ENCODE measurements at places on chromosomes 5 and 9.
A peak's percentile ranks its signal among the peaks of the same experiment; 100 is the strongest.

- no peak for DNase-seq
Measured at GRCh38 chr5:71629950-71630349, 42.8 kb downstream of the MCCC2 start.

DNA sequence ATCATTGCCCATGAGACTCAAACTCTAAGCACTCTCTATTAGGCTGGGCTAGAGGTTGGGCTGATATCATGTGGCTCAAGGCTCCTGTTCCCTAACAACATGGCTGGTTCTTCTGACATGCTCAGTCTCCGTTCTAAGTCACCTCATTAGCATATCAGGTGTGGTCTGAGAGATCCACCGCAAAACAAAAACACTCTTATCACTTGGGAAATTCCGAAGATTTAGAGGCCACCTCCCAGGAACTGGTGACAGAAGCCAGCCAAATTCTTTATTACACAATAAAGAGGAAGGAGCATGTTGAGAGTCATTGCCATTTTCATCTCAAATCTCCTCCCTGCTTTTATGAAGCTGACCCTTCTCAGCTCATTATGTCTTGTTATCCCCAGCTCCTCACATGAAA lies 107.6 kb downstream of the MSX2 start:
- no peak for DNase-seq

- DNase-seq, result no peak
Measured at GRCh38 chr5:39461007-39461682, 36.4 kb upstream of the DAB2 start.

- DNase-seq, result no peak
Measured at GRCh38 chr5:132684922-132685720, 11.3 kb downstream of the IL4 start.

- DNase-seq, result no peak
Measured at GRCh38 chr9:12712532-12712931, 19.3 kb downstream of the TYRP1 start.

GRCh38 chr5:103435136-103435889 lies 127.3 kb downstream of the NUDT12 start:
- DNase-seq, result no peak

DNA sequence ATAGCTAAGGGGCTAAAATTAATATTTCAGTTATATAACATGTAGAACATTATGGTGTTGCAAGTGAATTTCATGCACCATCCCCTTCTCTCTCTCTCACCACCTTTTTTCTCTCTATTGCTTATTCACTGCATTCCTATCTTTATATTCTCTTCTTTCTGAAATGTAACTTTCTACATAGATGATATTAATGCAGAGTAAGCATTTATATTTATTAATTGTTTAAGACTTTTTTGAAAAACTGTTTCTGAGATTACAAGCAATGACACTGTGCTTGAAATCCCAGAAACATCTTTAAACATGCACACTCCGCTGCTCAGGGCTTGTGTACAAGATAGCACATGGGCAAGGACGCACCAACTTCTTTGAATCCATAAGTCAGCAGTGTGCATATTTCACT lies 567.7 kb upstream of the SGCD start:
- DNase-seq, result no peak

GRCh38 chr9:105438141-105438806 lies 9.6 kb upstream of the FSD1L start:
- DNase-seq, result no peak

DNA sequence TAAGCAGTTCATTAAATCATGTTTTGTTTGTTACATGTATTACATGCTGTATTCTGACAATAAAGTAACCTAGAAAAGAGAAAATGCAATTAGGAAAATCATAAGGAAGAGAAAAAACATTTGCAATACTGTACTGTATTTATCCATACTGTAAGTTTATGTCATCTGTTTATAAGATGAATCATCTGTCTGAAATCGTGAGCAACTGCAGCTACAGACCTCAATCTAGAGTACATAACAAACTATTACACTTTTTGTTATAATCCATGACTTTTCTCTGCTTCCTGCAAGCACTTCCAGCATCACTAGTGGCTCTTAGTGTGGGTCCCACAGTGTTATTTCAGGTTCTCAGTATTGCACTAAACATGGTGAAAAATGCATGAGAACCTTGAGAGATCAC lies 144.4 kb upstream of the NR4A3 start:
- no peak for DNase-seq

DNA sequence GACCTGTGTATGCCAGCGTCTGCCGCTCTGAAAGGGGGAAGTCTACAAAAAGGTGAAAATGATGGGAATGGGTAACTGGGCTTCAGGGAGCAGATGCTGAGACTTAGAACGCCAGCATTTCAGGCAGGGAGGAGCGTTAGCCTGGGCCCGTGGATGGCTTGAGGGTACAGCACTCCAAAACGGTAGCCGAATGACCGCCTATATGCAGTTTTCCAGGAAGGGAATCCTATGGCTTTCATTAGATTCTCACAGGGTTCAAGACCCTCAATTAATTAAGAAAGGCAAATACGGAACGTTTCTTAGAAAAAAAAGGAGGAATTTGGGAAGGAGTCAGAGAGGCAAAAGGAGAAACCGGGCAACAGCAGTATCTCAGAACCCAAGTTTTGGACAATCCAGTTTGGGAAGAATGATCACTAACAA lies 639 bp downstream of the AMACR start:
- peak; percentile 42 for DNase-seq
